ENCODE measurements at places on chromosomes 3 and 15.

DNA sequence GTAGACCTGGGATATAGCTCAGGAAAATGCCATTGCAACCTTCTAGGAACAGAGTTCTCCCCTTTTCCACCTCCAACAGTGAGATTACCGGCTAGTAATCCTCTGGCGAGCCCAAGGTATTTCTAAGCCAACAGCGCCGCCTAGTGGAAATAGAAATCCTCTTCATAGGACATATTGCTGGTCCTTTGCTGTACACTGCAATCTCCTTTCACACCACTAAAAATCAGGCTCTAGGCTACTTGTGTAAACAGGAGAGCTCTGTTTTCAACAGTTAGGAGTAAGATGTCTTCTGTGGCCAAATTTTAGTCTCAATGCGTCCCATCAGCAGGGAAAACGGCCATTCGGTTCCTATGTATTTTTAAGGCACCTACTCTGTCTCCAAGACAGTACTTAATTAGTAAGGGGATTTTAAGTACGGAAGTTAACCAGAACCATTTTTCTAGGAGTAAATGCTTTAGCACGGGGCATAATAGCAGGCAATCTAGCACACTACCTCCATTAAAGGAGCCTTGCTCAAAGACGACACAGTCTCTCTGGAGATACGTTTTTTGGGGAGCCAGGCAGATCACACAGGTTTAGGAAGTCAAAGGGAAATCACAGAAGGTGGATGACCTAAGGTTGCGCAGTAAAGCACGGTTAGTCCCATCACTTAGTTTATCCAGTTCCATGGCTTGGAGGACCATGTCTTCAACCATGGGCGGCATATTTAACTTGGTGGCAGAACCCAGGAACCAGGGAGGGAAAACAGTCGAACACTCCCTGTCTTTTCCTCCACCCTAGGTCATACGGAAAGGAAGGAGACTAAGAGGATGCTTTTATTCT lies 43.8 kb downstream of the NCEH1 start:
- DNase-seq, result peak; percentile 79

GRCh38 chr3:33858131-33858530 lies 59.7 kb downstream of the PDCD6IP start:
- DNase-seq, result no peak

DNA sequence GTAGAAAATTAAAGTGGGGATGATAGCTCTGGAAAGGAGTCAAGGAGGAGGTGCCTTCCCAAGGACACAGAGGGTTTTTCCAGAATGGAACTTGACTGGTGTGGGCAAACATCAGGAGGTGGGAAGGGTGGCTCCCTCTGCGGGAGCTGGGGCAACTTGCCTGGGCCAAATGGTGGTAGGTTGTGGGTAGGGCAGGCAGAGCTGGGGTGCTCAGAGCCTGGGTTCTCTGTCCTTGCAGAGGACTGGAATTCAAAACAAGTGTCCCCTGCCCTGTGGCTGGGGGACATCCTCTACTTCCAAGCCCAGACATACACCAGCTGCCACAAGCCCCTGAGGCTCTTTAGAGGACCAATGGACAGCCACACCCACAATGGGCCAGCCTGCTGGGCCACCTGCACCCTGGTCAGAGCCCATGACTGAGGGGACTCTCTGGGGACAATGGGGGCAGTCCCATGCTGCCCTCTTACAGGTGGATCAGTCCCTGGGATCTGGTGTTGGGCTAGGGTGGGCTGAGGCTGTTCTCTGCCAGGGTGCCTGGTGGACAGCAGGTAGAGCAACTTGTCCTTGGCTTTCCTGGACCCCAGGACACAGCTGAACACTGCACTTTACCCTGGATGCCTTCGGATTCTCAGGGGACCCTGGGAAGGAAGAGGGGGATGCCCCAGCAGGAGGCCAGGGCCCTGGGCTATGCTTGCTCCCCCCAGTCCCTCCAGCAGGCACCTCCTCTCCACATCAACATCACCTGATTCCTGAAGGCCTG lies 38.6 kb upstream of the CSPG4 start:
- DNase-seq, result no peak

DNA sequence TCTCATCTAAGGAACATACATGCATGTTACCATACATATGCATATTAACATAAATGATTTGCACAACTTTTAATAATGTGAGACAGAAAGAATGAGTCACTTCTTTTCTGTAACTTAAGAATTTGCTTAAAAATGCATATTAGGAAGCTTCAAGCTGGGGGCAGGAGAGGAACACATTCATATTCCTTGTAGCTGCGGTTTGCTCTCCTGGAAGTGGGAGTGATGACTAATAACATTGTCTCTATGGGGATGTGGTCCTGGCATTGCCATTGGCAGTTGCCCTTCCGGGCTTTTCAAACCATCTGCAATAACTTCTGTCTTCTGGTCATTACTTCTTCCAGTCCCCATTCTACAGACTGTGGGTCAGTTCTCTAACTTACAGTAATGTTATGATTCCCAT lies 15.6 kb downstream of the CHST2 start:
- no peak for DNase-seq

GRCh38 chr15:93235269-93235668 lies 146.3 kb upstream of the RGMA start:
- DNase-seq, result no peak

DNA sequence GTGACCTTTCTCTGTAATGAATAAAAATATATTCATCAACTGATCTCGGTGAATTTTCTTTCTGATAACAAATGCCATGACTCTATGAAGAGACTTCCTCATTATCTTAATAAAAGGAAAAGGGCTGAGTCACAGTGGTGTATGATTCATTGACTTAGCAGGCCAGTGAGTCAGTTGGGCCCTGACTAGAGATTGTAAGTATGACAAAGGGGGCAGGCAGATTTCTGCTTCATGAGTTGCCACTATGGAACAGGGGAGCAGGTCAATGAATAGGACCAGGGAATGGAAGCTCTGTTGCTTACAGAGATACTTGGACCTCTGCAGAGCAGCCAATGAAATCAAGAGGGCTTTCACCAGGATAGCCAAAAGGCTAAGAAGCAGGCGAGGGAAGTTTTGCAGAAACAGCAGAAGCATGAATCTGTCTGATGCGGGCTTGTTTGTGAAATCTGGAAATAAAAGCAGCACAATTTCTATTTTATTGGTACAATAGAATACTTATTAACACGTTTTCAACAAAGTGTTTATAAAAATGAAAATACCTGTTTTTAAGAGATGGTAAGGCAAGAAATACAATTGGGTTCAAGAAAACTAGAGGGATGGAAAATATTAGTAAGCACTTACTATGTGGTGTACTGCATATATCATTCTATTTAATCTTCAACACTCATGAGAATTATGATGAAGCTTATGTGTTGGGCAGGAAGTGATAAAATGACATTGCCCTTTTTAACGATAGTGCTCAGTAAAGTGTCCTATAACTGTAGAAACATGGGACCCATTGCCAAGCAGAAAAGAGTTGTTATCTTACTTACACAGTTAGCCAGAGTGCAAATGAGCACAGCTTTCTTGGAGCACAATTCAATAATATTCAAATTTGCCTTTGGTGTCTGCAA lies 169.8 kb upstream of the MYRIP start:
- DNase-seq, result no peak

DNA sequence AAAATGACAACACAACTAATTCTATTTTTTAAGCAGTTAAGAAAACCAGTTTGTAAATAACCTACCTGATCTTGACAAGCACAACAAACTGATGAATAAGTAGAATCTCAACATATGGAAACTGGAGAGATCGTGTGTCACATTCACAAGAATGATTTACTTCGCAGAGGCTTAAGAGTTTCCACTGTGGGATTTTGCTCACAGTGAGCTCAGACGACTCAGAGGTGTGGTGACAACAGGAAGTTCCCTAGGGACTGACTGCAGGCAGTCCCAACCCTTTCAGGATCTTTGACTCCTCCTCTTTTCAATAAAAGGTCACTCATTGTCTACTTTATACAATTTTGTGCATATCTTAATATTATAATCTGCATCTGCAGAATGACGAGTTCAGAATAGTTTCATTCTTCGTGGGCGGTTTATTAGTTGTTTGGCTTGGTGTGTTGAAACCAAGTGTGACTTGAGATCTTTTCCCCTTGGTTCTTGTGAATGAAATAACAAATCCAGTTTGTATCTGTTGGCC lies at the start of gene LIPH:
LIPH (minus strand) TSS at position 231 of the 520 bp plus-strand sequence; CDS start at position 114, 117 bp downstream.
- DNase-seq, result no peak

DNA sequence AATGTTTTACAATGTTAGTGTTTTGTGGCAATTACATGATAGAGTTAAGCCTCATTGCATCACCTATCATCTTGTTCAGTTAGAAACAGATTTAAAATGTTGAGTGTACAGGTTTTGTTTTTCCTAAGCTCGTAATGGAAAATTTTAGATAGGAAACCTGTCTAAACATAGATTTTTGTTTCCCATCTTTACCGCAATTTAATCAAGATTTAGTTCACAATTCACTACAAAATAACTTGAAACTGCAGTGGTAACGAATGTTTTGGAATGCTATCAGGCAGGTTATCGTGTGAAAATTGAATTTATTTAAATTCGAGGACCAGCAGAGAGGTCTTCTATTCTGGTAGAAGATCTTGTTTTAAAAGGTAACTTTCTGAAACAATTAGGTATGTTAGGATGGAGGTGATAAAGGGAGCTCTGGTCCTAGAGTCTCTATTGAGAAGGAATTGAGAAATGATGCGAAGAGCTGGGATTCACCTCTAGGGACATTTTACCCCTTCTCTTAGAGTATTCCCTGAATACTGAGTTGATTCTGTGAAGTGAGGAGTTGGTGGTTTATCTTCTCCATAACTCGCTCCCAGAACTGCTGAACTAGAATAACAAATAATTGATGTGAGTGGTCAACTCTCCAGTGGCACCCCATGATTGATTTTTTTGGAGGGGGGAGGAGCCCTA lies 1.4 kb downstream of the DOCK3 start:
- no peak for DNase-seq

DNA sequence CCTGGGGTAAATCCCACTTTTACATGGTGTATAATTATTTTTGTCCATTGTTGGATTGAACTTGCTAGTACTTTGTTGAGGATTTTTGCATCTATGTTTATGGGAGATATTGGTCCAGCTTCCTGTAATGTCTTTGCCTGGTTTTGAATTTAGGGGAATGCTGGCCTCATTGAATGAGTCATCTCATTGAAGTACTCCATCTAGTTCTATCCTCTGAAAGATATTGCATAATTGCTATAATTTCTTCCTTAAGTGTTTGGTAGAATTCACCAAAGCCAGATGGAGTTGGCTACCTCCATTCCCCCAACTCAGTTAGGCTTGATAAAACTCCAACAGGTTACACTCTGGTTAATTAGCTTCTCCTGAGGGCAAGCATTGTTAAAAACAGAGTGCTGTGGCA lies 237.4 kb upstream of the TGFBR2 start:
- no peak for DNase-seq

DNA sequence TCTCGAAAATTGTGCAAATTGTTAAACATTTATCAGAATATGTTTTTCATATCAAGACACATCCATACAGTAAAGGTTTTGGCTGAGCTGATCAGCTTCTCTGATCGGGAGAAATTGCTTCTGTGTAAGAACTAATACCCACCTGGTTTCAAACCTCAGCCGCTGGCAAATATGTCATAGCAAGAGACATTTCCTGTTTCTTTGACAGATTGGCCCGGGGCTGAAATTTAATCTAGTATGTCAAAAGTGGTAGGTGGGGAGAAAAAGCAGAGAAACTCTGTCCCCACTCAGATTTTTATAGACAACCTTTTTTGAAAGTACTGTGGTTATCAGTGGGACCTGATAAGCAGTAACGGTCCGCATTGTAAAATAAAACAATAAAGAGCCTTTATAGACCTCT lies 88.8 kb upstream of the SLC24A5 start:
- DNase-seq, result no peak

GRCh38 chr3:101193957-101194356 lies 126.4 kb downstream of the IMPG2 start:
- DNase-seq, result no peak

DNA sequence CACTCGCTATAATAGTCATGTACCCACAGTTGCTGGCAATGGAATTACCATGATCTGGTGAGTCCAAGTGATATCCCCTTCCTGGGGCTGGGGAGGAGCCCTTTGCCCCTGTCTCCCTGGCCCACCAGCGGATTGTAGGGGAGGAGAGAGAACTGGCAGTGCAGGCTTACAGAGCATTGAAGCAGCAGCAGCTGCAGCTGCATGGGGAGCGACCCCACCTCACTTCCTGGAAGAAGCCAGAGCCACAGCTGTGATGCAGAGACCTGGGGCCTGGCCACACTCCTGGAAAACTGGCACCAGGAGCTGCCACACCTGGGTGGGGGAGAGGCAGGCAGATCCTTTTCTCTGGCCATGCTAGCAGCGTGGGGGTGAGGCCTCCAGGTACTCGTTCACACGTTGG lies 300.1 kb upstream of the PROK2 start:
- no peak for DNase-seq

DNA sequence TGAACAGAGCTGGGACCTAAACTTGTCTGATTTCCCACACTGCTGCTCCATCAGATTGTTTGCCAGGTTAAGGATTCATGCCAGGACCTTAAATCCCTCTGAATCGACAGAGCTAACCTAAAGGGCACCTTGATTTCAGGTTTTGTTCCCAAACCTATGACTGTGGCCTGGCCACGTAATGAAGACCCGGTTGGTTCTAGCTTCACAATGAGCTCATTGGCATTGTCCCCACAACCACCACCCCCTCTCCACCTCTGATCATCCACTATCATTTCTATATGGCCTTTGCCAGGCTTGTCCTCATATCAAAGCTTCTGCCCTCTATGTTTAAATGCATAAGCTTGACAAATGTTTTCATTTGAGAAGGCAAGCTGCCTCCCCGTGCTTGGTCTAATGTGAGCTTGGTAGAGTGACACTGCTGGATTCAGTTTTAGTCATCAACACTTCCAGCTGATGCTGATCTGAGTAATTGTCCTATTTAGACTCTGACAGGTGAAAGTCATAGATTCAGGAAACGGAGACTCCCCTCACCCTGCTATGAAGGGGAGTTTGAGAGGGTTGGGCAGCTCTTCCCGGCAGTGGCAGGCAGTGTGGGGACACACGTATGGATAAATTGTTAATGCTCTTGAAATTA lies 407.1 kb upstream of the CFAP20DC start:
- DNase-seq, result no peak

DNA sequence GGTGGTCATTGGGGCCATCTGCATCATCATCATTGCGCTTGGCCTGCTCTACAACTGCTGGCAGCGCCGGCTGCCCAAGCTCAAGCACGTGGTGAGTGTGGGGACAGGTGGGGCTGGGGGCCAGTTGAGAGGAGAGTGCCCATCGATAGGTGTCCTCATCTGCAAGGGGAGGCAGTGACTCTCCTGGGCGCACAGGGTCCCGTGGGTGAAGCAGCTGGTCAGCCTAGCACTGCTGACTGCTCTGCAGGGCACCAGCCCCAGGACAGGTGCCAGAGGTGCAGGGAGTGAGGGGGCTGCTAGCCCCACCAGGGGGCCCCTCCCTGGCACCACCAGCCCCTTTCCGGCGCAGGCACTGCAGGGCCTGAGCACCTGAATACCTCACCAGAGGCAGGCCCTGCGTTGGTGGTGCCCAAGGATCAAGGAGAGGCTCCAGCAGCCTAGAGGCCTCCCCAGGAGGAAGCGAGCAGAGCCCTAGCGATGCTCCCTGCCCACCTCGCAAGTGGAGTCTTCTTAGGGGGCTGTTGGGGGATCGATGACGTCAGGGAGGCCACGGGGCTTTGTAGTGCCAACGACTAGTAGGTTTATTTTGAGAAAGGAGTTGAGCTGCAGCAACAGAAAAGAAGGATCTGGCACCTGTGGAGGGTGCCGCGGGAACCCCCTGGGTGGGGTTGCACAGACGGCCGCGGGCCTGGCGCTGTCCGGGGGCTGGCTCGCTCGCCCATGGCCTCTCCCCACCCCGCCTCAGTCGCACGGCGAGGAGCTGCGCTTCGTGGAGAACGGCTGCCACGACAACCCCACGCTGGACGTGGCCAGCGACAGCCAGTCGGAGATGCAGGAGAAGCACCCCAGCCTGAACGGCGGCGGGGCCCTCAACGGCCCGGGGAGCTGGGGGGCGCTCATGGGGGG lies 976 bp upstream of the ABTB1 start:
- DNase-seq, result no peak

Data from NCI-H1092 treated with DMSO at 0.1 percent for 48 hours (cell line).